M059J (cell line): ENCODE measurements at places on chromosomes 5 and 9.
A peak's percentile ranks its signal among the peaks of the same experiment; 100 is the strongest.

GRCh38 chr5:61200582-61201155, 38.4 kb upstream of the SMIM15 start:
- DNase-seq: peak; percentile 8

DNA sequence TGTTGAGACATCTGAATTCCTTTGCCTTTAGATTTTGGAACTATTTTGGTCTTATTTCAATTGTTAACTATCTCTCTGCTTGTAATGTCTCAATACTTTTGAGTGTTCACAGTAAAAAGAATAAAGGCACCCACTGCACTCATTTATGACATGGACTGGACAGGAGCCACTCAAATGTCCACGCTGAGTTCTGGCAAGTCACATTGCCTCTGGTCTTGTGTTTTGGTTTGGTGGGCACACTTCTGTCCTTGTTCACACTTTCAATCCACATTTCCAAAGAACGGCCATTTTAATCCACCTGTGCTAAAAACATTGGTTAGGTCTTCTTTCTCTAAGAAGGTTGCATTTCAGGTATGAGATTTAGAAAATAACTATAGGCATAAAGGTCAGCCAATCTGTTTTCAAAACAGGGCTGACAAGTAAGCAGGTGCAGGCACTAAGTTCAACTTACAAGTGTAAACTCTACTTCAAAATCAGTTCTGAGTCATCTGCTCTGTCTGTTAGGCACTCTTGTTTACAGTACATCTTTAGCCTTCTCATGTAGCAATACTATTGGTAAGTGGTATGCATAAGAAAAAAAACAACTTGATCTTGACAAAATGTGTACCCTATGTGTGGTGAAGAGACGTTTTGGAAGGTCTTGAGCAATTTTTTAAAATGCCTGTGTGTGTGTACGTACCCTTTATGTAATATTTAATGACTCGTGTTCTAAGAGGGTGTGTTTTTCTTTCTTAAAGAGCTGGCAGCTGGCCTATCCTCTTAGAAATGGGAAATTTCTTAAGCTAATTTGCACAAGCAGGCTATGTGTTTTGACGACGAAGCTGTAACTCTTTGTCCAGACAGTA, 31.5 kb upstream of the ZFAND5 start:
- DNase-seq: peak; percentile 63

DNA sequence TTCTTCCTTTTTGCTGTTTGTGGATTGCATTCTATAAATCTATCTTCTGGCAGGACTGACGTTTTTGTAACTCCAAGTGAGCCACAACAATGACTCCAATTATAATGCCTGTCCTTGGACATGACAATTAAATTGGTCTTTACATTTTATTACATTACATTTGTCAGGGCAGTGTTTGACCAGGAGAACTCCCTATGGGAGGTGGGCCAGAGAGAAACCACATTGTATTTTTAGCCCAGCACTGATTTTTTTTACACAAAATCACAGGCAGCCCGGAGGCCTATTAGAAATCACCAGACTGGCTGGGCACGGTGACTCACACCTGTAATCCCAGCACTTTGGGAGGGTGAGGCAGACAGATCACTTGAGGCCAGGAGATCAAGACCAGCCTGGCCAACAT, 99.1 kb upstream of the SMC5 start:
- DNase-seq: peak; percentile 85

DNA sequence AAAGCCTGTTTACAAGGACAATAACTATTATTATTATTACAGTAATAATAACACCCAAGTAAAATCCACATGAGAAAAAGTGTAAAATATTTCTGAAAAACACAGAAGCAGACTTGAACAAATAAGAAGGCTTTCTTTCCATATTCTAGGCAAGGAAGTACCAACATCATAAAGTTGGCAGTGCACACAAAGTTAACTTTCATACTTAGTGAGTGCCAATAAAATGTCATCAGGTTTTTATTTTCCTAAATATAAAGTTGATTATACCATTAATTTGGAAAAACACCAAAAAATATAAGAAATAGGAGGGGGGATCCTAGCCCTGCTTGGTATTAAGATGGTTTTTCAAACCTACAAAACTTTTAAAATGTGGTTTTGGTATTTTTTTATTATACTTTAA, 161.4 kb downstream of the PRELID2 start:
- DNase-seq: no peak

- peak; percentile 31 for DNase-seq
These were observed 158.7 kb downstream of the FGF1 start for GRCh38 chr5:142527234-142527633.

DNA sequence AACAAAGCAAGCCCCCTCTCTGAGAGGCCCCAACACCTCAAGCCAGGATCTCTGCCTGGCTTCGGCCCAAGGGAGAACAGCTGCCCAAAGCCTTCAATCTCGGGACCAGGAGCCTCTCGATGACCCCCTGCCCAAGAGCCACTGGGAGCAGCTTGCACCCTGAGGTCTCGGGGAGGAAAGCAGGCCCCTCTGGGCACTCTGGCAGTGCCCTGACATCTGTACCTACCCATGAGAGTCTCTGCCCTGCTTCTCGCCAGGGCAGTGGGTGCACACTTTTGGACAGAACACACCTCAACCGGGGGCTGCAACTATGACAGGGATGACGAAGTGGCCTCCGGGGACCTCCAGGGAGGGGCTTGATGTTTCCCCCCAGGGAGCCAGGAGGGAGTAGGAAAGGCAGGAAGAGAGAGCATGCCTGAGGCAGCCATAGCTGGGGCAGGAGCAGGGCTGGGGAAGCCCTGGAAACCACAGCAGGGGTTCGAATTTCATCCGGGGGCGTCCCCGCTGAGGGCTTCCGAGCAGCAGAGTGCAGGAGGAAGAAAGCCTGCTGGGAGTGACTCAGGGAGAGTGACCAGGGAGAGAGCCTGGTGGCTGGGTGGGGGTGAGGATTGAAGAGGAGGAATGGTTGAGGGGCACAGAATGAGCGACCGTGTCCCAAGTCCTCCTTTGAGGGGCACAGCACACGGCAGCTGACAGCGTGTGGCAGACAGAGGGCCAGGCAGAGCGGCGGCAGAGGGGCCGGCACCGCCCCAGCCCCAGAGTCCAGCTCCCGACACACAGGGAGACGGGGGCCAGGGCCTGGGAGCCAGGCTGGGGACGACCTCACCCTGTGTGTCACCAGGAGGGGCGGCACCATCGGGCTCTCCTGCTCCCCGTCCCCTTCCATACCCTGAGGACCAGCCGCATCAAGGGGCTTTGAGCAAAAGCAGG, 1.8 kb downstream of the LPCAT1 start:
- peak; percentile 74 for DNase-seq

- no peak for DNase-seq
These were observed 185.5 kb downstream of the ARHGAP26 start for GRCh38 chr5:142955628-142956027.

- no peak for DNase-seq
These were observed 189.3 kb downstream of the GLIS3 start for GRCh38 chr9:4110562-4110961.
